ENCODE measurements at places on chromosomes 5 and 9.

DNA sequence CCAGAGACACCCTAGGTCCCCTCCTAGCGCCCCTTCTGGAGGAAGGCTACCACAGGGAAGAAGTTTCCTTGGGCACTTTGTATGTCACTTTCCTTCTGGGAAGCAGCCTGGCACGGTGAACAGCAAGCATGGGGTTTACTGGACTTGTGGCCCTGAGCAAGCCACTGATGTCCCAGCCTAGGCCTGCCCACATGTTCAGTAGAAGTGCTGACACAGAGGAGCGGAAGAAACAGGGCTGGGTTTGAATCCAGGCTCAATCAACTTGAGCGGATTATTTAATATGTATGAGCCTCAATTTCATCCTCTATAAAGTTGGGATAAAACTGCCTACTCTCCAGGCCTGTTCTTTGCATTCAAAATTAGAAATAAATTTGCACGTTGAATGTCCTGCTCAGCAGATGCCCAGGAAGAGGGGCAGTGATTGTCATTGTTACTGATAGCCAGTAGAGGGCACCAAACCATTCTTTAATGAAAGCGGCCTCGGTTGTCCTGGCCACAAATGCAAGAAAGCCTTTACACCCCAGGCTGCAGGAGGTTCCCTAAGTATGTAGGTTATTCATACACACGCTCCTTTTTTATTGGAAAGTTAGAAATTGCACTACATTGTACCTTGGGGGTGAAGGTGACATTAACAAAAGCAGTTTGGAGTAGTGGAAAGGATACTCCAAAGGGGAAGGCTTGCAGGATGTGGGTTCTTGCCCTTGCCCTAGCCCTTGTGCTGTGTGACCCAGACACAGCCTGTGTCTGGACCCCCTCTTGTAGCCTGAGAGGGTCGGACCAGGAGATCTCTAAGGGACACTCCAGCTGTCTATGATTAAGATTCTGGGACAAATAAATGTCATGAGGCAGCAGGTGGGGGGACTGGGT, 13.4 kb upstream of the XPA start:
- ATAC-seq = peak; percentile 81

DNA sequence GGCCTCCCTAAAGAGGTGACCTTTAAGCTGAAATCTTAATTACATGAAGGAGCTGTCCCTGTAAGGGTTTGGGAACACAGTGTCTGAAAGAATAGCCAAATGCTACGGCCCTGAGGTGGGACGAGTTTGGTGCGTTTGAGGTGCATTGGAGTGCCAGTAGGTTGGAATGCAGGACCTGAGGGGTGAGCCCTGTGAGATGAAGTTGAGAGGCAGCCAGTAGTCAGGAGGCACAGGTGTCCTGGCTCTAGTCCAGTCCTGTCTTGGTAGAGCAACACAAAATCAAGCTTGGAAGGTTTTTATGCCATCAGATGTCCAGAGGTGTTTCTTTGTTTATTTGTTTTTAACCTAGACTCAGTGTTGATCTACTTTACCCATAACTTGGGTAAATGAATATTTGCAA, 108.5 kb downstream of the ARHGAP26 start:
- ATAC-seq = no peak

- no peak for ATAC-seq
Measured at GRCh38 chr5:67904366-67904765, 311.2 kb upstream of the PIK3R1 start.

- no peak for ATAC-seq
Measured at GRCh38 chr9:8356406-8356805, 556.8 kb upstream of the DMAC1 start.

DNA sequence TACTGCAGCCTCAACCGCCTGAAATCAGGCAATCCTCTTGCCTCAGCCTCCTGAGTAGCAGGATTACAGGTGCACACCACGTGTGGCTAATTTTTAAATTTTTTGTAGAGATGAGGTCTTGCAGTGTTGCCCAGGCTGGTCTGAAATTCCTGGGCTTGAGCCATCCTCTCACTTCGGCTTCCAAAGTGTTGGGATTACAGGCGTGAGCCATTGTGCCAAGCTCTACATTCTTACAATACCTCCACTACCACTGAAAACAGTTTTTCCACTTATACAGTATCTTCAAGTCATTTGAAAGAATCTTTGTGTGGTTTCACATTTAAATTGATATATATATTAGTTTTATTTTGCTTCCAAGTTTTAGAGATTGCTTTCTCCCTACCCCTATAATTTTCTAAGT, 42.6 kb downstream of the LARP1 start:
- no peak for ATAC-seq

GRCh38 chr5:149778303-149779123, 48.4 kb downstream of the PPARGC1B start:
- no peak for ATAC-seq

DNA sequence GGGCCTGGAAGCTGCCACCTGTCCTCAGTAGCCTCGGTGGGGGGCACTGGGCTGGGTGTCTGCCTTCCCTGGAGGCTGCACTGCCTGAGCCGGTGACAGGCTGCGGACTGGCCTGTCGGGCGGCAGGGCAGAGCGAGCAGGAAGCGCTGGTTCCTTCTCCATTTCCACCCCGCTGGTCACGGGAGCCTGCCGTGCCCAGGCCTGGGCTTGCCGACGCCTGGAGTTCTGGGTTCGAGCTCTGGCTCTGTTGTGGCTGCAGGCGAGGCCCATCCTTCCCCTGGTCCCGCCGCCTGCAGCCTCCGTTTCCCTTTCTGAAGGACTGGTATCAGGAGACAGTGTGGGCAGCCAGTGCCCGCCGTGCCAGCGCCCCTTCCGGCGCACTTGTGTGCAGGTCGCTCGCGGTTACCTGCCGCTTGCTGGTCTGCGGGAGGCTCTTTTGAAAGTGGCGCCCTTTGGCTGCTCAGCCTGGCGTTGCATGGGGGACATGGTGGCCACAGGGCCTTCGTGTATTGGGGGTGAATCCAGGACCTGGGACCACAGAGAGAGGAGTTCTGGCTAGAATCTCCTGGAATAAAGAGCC, 34.0 kb downstream of the RXRA start:
- ATAC-seq = no peak

GRCh38 chr5:34503379-34504253, 152.5 kb upstream of the RAI14 start:
- no peak for ATAC-seq

All from gastroesophageal sphincter (tissue), 4 donors.